ENCODE measurements at places on chromosomes 7 and 10.

GRCh38 chr10:99569961-99570360 lies 37.2 kb downstream of the NKX2-3 start:
- no peak for DNase-seq

- no peak for DNase-seq
These were observed 298.9 kb downstream of the WDR37 start for GRCh38 chr10:1354809-1355710.

- no peak for DNase-seq
These were observed 3.5 kb downstream of the VIPR2 start for GRCh38 chr7:159141167-159141566.

DNA sequence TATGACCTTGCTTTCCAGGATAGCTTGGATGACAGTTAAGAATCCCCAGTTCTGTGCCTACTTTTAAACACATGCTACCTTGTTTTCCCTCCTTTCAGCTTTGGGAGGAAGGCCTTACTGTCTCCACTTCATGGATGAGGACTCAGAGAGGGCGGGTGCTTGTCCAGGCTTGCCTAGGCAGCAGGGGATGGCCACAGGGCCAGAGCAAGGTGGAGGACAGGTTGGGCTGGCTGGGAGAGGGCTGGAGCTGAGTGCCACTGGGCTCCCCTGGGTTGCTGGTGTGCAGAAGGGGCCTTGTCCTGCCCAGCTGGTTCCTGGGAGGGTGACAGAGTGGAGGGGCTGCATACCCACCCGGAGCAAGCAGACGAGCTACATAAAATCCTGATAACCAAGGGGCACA lies 117.8 kb downstream of the GRK5 start:
- no peak for DNase-seq

Measured in activated CD4-positive, alpha-beta T cell treated with anti-CD3 and anti-CD28 coated beads, Interleukin-2, amount 50 U/mL, for 24 hours (primary cell).